ENCODE measurements at places on chromosomes 7 and 10. TPM values are rescaled to one million over a fixed set of nuclear protein-coding genes. Genes with fewer than 3 reads are reported as not detected.

- no peaks in the 10 kb centered on the region for H3K4me1 ChIP-seq
- no peak overlapping the region for H3K4me3 ChIP-seq
- no peaks in the 10 kb centered on the region for H3K36me3 ChIP-seq
- H3K27ac ChIP-seq = no peak overlapping the region
- no peak for DNase-seq
These were observed 503.5 kb upstream of the TPK1 start for GRCh38 chr7:145339319-145339718.

DNA sequence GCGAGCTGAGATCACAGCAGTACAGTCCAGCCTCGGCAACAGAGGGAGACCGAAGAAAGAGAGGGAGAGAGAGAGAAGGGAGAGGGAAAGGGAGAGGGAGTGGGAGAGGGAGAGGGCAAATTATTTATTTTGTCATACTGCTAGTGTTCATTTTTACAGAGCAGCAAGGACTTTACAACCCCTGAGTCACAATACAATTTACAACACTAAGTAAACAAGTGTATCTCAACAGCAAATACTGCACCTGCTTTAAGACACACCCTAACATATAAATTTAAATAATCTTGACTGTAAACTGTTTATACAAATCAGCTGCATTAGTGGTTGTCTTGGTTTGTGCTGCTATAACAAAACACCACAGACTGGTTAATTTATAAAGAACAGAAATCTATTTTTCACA, 27.2 kb downstream of the HTR5A start:
- DNase-seq = no peak
- no peaks in the 10 kb centered on the region for H3K36me3 ChIP-seq

The GPR146 gene
- total RNA-seq = 8.2 TPM

- H3K27me3 ChIP-seq = no peaks in the 10 kb centered on the region
- no peak overlapping the region for H3K27ac ChIP-seq
- no peaks in the 10 kb centered on the region for H3K4me1 ChIP-seq
- H3K4me3 ChIP-seq = no peak overlapping the region
- no peaks in the 10 kb centered on the region for H3K36me3 ChIP-seq
These were observed 144.3 kb downstream of the ANKRD30A start for GRCh38 chr10:37269554-37270256.

- H3K4me1 ChIP-seq = no peaks in the 10 kb centered on the region
- H3K36me3 ChIP-seq = no peaks in the 10 kb centered on the region
- no peak for DNase-seq
- no peaks in the 10 kb centered on the region for H3K27me3 ChIP-seq
- H3K4me3 ChIP-seq = no peak overlapping the region
These were observed 336.4 kb upstream of the TMEM229A start for GRCh38 chr7:124369310-124369709.

The CTNNA3 gene
- 8.7 TPM for total RNA-seq

The LSM5 gene
- 40.8 TPM for total RNA-seq

DNA sequence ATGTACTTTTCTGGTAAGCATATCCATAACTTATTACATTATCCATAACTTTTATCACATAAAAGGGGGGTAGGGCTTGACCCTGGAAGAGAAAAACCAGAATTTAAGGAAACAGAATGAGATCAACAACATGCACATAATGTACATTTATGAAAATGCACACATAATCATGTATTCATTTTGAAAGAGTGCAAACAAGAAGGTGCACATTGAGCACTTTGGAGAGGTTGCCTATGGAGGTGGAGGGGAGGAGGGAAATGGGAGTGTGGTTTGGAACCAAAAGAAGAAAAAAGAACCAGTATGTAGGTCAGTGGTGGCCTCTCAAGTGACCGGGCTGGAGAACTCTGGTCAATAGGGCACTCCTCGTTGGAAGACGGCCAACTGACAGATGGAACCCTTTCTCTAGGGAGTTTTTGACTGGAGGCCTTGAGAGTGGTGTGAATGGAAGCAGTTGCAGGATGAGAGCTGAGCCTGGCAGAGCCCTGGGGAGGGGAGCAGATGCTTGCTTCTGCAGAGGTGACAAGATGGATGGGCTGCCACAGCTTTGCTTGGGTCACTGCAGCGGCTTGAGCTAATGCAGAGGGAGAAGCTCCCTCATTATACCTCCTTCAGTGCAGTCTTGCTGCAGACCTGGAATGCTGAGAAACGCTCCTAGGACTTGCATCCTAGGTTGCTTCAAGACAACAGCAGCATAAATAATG, 192.7 kb downstream of the SEC23IP start:
- DNase-seq = no peak
- H3K27me3 ChIP-seq = no peaks in the 10 kb centered on the region
- no peak overlapping the region for H3K4me3 ChIP-seq
- no peaks in the 10 kb centered on the region for H3K4me1 ChIP-seq
- no peak overlapping the region for H3K27ac ChIP-seq

The GPRIN2 gene
- total RNA-seq = 0.27 TPM

The PRPS1L1 gene
- not detected for total RNA-seq

The DLX5 gene
- total RNA-seq = 0.27 TPM

DNA sequence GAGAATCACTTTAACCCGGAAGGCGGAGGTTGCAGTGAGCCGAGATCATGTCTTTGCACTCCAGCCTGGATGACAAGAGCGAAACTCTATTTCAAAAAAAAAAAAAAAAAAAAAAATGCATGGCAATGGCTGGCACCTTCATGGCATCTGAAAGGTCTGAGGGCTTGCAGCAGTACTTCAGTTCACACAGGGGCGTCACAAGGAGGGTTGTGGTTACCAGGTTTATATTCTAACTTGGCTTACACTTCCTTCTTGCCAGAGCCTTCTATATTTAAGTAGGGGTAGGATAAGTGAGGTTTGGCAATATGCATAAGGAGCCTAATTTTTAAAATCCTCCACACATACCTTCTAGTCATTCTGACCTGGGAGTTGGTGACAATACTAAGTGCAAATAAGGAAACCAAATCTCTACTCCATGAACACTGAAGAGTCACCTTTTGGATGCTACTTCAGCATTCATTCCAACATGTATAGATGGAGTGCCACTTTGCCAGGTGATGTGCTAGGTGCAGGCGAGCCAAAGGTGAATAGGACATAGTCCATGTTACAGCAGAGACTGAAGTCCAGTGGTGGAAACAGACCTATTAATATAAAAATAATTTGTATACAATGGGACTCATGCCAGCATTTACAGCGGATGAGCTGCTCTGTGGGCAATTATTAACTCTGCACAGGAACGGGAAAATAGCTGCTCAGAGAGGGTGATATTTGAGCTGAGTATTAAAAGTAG, 57.8 kb upstream of the PDCD4 start:
- H3K27ac ChIP-seq = no peak overlapping the region
- H3K36me3 ChIP-seq = no peaks in the 10 kb centered on the region
- H3K4me1 ChIP-seq = peaks cover 3% of the 10 kb centered on the region
- H3K27me3 ChIP-seq = no peaks in the 10 kb centered on the region

The CFAP46 gene
- not detected for total RNA-seq

DNA sequence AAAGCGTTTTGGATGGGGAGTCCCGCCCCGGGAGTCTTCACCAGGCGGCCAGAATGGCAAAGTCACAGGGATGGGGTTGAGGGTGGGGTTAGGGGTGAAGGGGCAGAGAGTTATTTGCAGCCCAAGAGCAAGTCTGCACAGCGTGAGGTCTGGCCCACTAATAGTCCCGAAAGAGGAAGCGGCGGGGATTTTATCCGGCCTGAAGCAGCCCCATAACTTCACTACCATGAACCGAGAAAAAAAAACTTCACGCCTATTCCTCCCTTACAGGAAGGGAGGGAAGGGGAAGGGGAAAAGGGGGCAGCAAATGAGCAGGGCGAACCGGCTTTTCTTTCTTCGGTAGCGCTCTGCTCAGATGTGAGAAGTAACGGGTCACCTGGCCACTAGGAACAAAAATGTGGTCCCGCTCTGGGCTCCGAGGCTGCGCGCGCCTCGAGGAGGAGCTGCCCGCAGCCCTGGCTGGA, 712 bp downstream of the ITPRIP start:
- DNase-seq = peak; percentile 52
- H3K4me1 ChIP-seq = peaks cover 15% of the 10 kb centered on the region
- peak overlapping the region; percentile 97 for H3K27ac ChIP-seq
- no peaks in the 10 kb centered on the region for H3K36me3 ChIP-seq
- no peaks in the 10 kb centered on the region for H3K27me3 ChIP-seq
- peak overlapping the region; percentile 92 for H3K4me3 ChIP-seq

The ABHD11 gene
- 9.6 TPM for total RNA-seq

DNA sequence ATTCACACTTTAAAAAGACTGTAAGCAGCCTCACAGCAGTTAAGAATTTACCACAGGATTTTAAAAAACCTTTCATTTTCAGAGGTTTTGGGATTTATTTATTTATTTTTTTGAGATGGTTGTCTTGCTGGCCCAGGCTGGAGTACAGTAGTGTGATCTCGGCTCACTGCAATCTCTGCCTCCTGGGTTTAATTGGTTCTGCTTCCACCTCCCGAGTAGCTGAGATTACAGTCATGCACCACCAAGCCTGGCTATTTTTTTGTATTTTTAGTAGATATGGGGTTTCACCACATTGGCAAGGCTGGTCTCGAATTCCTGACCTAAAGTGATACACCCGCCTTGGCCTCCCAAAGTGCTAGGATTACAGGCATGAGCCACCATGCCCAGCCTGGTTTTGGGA, 19.1 kb downstream of the MINDY4 start:
- H3K27me3 ChIP-seq = no peaks in the 10 kb centered on the region
- no peak overlapping the region for H3K27ac ChIP-seq
- H3K4me1 ChIP-seq = no peaks in the 10 kb centered on the region

Measured in ovary (tissue), 10 donors.